Thyroid gland (tissue), 4 donors: ENCODE measurements at places on chromosomes 1 and 21.

DNA sequence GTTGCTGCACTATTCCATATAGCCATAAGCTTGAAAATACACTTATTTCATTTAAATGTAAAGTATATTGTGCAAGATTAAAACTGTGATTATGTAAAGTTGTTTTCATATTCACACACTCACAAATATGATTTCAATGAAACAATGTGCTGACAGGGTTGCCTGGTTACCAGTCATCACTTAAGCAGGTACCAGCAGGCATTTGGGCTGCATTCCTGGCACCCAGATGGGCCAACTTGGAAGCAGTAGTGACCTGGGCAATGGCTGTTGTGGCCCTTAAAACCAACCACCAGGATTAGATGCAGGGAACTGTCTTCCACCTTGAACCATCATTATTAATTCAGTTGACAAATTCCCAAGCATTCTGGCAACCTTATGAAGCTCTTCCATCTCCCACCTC, 45.0 kb upstream of the RASAL2 start:
- DNase-seq = no peak

- no peak for DNase-seq
Observed at GRCh38 chr1:107379826-107380225, 239.0 kb downstream of the NTNG1 start.

DNA sequence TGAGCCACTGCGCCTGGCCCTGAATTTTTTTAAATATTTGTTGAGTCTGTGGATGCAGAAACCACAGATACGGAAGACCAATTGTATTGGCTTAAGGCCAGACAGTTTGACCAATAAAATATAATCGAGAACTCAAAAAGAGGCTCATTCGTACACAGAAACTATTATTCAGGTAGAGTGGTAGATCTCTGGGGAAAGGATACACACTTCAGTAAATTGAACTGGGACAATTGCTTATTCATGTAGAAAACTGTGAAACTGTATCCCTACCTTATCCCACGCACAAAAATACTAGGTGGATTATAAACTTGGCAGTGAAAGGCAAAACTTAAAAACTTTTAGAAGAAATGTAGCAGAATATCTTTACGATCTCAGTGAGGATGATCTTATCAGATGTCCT, 25.0 kb upstream of the SHE start:
- DNase-seq = no peak

- peak; percentile 36 for DNase-seq
Observed at GRCh38 chr1:220732621-220733020, 15.5 kb upstream of the MTARC2 start.

DNA sequence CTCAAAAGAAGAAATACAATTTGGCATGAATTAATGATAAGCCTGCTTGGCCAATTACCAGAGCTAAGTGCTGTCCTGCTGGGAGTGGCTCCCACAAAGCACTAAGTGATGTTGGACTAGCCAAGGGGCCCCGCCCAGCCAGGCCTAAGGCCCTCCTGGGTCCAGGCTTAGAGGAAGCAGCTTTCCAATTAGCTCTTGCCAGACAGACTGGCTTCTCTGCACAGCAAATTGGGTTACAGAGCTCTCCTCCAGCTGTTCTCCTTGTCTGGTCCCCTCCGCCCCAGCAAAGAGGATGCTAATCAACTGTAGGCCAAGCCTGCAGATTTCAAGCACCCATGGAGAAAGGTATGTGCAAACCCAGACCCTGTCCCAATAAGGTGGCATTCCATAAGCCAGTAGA, 151.9 kb downstream of the DMRTA2 start:
- no peak for DNase-seq

DNA sequence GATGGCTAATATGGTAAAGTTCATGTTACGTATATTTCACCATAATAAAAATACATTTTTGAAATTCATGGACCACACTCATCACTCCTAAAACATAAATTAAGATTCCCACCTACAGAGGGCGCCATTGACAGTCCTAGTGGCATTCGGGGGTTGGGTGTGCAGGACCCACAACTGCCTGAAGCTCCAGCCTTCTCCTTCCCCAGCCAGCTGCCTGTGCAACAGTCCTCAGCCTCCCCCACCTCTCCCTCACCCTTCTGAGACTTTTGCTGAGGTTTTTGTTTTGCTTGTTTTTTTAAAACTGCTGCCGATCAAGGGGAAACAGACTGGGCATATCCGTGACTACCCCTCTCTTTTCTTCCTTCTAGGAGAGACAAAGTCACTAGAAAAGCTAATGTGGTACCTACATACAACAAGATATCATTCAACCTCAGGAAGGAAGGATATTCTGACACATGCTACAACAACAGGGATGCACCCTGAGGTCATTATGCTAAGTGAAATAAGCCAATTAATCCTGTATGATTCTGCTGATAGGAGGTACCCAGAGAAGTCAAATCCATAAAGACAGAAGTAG, 9.2 kb upstream of the EVA1C start:
- DNase-seq = peak; percentile 69

DNA sequence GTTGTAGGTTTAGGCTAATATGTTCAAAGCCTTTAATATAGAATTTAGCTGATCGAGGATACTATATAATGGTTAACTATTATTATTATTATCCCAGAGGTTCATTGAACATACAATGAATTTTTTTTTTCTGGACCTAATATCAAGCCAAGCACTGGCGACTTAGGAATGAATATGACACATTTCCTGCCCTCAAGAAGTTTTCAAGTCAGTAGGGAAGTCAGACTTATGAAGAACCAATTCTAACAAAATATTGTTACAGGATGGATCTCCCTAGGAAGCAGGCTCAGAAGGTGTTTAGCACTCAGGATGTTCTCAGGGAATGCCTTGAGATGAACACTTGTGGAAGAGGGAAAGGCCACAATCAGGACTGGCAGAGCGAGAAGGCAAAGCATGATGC, 211.8 kb upstream of the FGGY start:
- no peak for DNase-seq

DNA sequence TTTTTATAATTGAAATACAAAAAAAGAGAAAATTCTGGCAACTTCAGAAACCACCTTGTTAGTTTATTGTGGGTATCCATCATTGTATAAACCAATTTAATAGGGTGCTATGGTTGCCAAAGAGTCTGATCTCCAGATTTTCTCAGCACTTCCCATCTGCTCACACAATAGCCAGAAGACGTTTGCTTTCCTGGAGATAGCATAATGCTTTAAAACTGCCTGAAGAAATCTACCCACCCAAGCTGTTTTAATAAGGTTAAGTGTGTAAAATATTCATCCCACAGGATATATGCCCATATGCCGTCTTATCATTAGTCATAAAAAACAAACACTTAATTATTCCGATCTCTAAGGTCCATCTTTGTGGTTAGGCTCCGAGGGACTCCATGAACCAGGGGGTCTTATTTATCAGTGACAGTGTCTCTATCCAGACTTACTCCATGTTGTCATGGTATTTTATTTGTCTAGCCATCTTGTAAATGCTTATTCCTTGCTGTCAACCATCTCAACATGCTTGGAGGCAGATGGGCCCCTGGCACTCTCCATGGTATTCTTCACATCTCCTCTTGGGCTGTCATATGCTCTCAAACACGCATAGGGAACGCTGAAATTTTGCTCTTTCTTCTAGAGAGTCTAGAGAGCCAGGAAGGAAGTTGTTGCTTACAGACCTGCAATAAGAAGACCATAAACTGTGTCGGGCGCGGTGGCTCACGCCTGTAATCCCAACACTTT, 58.5 kb downstream of the MAP10 start:
- no peak for DNase-seq

DNA sequence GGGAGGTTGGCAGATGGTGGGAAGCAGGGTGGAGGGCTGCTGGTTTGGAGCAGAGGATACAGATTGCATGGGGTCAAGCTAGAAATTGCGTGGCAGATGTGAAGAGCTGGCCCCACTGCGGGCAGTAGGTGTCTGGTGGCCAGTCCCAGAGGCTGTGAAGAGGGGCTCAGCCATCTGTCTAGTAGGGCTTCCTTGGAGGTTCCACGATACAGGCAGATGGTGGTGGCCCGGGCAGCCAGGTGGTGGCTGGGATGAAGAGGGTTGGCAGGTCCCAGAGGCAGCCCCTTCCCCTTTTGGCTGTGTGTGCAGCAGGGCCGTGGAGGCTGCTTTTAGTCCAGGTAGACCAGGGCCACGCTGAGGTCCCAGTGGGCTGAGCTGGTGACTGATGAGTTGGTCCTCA, 16.6 kb downstream of the PSEN2 start:
- no peak for DNase-seq

- no peak for DNase-seq
Observed at GRCh38 chr1:15515022-15515663, 8.9 kb downstream of the CASP9 start.

GRCh38 chr1:222596696-222597095, 7.0 kb upstream of the TAF1A start:
- no peak for DNase-seq

- DNase-seq = no peak
Observed at GRCh38 chr21:31298618-31299269, 45.3 kb downstream of the TIAM1 start.

GRCh38 chr1:207852576-207853371, 58.2 kb downstream of the CD34 start:
- DNase-seq = no peak

GRCh38 chr1:64934115-64934877, 32.1 kb downstream of the JAK1 start:
- DNase-seq = no peak

GRCh38 chr21:41827951-41828883, 50.9 kb downstream of the PRDM15 start:
- DNase-seq = no peak

DNA sequence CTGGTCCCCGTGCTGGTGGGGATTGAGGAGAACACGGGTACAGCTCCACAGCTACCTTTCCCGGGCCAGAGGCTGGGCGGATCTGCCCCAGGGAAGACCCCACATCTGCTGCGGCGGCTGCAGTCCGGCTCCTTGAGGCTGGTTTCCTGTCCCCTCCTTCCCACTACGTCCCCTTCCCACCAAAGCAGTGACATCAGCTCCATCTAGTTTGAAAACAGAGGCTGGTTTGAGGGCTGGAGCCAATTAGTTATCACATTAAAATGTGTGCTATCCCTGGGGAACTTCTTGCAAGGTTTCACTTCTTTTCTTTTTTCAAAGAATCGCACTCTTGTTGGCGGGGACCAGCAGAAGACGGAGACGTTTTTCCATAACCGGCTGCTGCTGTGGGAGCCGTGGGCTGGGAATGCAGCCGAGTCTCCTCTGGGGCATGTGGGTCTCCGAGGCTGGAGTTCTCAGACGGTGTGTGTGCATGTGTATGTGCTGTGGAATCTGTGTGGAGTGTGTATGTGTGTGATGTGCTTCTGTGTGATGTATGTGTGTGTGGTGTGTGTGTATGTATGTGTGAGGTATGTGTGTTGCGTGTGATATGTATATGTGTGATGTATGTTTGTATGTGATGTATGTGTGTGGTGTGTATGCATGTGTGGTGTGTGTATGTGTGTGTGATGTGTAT, 8.9 kb upstream of the PCBP3 start:
- DNase-seq = no peak

DNA sequence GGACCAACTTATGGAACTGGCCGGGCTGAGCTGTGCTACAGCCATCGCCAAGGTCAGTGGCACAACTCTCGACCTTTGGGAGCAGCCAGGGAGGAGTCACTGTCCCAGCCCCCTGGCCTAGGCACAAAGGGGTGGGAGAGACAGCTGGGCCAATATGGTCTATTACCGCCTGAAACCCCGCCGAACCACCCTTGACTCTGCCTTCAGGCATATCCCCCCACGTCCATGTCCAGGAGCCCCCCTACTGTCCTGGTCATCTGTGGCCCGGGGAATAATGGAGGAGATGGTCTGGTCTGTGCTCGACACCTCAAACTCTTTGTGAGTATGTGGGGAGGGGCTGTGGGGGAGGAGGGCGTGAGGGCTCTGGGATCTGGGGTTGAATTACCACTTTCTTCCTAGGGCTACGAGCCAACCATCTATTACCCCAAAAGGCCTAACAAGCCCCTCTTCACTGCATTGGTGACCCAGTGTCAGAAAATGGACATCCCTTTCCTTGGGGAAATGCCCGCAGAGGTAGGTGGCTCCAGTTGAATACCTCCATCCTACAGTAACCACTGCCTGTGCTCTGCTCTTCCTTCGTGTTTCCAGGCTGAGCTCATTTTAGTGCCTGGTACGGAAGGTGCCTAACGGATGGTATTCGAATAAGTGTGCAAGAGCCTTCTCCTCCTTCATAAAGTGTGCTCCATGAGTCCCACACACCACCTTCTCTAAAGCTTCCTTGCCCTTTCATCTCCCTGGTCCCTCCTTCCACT, 758 bp downstream of the NAXE start:
- DNase-seq = no peak

DNA sequence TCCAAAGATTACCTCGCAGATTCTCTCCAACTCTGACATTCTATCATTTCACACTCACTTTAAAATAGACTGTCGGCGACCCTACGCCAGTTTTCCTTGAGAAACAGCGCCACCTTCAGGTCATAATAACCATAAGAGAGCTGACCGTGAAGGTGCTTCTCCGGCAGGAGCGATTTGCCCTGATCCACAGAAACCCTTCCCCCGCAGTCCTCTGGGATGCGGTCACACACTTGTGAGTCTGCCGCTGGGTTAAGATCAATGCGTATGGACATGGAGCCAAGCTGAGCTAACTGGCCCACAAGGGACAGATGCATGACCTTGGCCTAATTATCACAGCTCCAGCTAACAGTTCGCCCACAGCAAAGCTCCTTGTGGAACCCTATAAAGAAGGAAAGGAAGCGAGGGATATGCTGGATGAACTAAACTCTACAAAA, 32.8 kb upstream of the IFNAR2 start:
- peak; percentile 69 for DNase-seq

GRCh38 chr1:28456078-28456477, 49.8 kb upstream of the RCC1 start:
- DNase-seq = no peak

DNA sequence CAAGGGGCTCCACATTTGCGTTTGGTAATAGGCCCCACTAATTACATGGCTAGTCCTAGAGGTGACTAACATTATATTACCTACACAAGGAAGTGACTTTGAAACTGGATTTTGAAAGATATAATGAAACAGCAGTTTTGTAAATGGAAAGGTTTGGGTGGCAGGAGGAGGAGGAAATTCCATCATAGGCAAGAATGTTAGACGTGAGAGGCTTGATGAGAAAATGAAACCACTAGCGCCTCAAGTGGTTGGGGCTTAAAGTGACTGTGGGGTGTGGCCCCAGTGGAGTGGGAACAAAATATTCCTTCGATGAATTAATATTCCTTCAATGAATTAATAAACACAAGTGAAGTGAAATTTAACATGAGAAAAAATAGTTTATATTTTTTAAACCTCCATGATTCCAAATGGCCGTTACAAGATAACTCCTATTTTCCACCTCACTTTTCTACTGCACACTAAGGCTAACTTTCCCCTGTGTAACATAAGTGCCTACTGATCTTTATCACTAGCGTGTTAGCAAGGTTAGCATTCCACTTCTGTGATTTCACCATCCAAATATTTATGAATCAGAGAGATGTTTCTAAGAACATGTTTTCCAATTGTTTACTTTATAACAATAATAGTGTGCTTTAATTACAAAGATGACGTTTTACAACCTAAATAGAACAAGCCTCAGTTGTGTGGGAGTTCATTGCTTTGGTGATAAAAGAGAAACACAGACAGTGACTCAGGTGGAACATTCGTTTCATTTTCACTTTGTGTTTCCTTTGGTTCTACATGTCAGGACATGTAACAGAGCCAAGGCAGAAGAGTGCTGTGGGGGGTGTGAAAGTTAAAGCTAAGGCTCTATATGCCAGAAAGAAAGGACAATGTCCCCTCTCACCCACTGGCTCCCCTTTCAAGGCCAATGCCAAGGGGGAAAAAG, 12.5 kb upstream of the ATF3 start:
- peak; percentile 34 for DNase-seq

- no peak for DNase-seq
Observed at GRCh38 chr1:113858418-113858817, 13.1 kb downstream of the PTPN22 start.
